ENCODE measurements at places on chromosomes 11 and 22.

DNA sequence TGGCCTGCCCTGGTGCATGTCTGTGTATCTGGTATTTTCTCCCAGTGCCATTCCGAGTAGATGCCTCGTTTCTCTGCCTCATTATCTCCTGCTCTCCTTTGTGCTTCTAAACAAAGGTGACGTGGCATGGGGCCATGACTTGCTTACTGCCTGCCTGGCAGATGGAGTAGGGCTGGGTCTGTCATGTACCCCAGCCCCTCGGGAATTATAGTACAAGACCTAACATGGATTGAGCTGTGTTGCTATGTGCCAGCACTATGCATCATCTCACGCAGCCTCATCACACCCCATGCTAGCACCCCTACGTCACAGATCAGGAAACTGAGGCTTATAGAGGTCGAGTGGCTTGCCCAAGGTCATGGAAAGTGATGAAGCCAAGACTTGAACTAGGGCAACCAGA is 88.1 kb downstream of the GALNT18 start:
- no peak for DNase-seq

DNA sequence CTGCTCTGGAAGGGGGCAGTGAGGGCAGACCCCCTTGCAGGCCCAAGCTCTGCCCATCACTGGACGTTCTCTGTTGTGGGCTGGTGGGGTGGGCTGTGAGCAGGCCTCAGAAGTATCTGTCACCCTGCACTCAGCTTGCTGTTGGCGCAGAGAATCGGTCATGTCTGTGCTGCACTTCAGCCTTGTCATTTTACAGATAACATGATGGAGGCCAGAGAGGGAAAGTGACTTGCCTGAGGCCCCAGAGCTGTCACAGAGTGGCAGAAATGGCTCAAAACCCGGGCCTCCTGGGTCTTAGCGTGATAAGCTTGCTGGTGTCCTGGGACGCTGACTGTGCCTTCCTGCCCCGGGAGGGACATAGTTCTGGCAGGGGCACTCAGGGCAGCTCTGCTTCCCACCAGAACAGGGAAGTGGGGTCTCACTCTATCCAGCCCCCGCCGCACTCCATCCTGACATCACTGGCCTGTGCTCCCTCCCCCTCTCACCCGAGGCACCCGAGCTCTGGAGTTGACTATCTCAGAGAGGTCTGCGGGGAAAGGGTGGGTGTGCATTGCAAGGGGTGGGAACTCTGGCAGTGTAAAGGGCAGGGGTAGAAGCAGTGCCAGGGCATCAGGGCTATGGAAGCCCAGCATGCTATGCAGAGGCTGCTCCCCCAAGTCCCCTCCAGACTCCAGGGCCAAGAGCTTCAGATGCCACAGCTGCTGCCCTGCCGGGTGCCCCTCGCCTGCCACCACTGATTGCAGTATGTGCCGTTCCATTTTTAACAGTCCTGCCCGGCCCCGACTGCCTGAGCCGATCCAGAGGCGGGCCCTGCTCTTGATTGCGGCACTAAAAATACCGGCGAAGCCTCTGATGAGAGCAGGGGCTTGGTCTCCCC is 50.4 kb upstream of the NECTIN1 start:
- no peak for DNase-seq

DNA sequence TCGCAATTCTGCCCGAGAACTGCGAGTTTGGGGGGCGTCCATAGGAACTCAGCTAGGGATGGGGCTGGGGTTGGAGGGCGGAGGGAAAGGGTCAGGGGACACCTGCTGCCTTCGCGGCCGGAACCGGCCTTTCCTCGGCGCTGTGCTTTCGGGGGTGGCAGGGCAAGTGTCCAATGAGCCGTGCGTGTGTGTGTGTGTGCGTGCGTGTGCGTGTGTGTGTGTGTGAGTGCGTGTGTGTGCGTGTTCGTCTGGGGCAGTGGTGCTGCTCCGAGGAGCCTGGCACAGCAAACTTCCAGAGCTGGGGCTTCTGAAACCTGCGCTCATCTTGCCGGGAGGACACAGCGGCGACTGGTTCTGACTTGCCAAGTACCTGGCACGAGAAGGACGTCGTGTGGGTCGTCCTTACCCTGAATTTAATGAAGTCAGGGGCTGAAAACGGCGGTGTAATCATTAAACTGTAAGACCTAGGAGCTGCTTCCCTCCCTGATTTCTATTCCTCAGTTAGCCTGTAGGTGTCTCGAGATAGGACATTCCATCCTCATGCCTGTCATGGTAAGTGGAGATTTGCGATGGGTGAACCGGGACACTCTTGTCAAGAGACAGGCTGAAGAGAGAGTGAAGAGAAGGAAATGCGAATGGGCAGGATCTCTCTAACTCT is 27.0 kb upstream of the AMOTL1 start:
- peak; percentile 49 for DNase-seq

DNA sequence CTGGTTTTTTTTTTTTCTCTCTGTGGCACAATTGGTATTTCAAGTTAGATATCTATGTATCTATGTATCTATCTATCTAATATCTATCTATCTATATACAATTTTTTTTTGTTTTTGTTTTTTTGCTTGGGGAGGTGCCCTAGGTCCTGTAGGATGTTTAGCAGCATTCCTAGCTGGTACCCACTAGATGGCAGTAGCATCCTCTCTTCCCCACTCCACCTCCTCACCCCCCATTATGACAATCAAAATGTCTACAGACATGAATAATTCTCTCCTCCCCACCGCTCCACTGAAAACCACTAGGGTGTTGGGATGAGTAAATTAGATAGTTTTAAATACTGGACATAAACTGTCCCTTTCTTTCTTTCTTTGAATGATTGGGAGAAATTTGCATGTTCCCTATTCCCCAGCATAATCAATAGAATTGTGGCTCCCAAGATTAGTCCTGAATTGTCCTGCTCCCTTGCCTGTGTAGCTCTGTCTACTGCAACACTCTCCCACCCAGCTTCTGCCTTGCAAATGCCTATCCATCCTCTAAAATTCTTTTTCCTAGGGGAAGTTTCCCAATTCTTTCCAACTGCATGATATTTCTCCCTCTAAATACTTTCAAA is 1152.4 kb downstream of the LRRC4C start:
- DNase-seq = peak; percentile 38

DNA sequence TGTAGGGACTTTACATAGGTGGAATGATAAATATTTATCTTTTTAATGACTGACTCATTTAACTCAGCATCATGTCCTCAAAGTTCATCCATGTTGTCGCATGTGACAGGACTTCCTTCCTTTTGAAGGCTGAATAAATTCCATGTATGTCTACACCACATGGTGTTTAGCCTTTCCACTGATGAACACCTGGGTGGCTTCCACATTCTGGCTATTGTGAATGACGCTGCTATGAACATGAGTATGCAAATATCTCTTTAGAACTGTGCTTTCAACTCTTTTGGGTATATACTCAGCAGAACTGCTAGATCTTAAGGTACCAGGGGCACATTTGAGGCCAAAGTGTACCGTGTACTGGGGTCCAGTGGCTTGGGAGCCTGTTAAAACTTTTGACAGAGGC is 24.1 kb downstream of the LARGE1 start:
- DNase-seq = no peak

GRCh38 chr22:20750461-20751184 is 23.3 kb upstream of the SERPIND1 start:
- DNase-seq = peak; percentile 69

DNA sequence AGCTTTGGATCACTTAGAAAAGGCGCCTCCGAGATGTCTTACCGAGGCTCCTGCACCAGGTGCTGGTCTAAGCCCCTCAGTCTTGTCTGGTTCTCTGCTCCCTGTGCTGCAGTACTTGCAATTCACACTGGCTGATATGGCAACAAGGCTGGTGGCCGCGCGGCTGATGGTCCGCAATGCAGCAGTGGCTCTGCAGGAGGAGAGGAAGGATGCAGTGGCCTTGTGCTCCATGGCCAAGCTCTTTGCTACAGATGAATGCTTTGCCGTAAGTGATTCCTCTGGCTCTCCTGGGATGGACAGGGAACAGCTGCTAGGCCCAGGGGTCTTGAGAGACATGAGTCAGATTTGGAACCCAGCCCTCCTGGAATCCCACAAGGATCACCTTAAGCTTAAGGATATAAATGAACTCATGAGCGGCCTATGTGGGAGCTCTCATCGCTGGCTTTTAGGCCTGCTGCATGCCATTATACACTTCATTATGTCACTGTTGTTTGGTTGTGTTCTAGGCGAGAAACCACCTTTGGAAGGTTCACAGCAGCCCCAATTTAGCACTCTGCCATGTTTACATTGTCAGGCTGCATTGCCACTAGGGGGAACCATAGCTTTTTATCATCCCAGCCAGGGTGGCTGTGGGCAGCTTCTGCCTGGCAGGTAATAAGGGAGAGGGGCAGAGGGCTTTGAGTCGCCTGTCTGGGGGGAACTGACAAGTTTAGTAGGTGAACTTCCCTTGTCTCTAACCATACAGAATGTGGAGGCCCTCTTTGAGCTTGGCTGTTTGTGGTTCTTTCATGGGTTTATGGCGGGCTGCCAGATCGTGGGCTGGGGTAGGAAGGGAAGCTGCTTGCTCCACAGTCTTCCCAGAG is 8.5 kb downstream of the ACAD8 start:
- no peak for DNase-seq

- peak; percentile 82 for DNase-seq
Observed at GRCh38 chr22:19120829-19121630, 1.2 kb downstream of the DGCR2 start.

DNA sequence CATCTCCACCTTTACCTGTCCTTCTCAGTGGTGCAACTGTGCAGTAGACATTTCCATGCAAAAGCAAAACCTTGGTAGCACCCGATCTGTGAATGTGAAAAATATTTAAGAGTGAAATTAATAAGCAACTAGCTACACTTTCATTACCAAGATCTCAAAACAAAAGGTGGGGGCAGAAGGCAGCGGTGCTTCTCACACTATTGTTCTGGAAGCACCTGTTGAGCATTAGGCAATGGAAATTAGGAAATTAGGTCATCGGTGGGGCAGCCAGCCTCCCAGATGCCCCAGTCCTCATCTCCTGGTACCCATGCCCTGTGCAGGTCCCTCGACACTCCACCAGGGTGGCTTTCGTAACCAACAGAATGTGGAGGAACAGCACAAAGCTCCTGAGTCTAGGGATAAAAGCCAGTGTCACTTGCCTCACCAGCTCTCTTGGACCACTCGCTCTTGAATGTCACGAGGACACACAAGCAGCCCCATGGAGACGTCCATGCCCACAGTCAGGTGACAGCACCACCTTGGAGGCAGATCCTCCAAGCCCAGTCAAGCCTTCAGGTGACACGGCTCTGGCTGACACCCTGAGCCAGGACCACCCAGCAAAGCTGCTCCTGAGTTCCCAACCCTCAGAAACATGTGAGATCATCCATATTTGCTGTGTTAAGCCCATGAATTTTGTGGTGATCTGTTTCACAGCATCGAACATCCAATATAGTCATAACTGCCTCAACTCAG is 3.3 kb downstream of the LTO1 start:
- DNase-seq = no peak

DNA sequence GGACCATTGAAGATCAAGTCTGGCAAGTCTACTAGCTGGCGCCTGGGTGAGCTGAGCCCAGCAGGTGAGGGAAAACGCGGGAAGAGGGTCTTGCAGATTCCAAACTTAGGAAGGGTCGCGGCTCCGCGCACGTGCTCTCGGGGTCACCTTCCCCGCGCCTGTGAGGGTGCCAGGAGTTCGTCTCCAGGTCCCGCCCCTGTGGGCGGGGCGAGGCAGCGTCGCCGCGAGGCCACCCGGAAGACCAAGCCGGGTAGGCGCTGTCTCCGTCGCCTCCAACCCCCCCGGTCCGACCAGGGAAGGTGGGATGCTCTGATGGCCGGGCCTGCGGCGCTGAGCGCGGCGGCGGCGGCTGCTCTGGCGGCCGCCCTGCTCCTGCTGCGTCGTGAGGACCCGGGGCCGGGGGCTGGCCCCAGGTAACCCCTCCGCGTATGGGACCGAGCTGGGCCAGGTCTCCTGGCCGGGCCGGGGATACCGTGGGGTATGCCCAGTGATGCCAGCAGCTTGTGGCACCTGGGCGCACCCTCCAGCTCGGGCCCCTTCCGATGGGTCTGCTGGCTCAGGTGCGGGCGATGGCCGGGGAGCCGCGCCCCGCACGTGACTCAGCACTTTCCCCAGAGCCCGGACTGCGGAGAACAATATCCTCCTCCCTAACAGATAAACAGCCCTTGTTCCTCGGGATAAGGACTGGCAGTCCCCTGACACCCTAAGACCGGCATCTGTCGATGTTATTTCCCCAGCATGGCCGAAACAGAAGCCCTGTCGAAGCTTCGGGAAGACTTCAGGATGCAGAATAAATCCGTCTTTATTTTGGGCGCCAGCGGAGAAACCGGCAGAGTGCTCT is at the start of gene HTATIP2:
Gene HTATIP2, plus strand, starts transcription at position 215 of the 841 bp plus-strand sequence. Its CDS starts 524 bp downstream, at position 739.
- DNase-seq = no peak

DNA sequence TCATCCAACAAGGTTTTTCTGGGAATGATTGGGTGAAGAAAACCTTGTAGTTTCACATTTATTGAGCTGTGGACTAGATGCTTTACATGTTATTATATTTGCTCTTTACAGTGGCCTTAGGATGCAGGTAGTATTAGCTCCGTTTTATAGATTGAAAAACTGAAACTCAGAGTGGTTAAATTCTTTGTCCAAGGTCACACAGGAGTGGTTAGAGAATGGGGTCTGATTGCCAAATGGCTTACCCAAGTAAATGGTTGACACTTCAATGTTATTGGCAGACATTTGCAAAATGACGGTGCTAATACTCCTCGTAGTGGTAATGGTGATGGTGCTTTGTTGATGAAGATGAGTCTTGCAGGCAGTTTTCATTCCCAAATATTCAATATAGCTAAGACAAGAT is 2.2 kb downstream of the GTPBP1 start:
- DNase-seq = no peak

DNA sequence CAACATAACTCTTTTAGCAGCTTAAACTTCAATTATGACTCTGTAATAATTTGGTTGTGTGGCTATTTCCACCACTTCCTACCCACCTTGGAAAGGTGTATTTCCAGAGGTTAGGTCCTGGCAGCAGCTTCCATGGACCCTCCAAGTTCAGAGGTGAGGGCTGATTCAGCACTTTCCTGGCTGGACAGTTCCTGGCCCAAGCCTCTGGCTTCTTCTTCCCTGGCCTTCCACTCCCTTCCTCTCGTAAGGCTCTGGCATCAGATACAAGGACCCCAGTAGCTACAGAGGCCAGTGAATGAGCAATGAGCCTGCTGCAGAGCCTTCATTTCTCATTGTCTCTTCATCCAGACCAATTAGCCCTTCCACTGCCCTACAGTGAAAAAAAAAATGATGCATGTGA is 98.1 kb upstream of the KIRREL3 start:
- DNase-seq = no peak

DNA sequence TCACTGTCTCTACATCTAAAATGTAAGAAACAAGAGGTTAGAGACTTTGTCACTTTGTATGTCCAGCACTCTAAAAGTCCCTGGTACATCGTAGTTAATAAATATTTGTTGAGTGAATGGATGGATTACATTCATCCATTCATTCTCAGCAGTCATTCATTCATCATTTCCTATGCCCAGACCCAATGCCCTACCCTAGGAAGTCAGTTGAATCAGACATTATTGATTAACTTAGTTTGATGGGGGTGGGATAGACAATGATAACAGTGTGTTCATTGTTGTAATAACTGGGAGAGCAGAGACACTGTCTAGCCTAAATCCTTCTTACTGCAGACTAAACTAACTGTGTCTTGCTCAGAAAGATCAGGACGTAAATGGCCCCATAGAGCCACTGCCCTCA is 1.2 kb upstream of the CENPM start:
- no peak for DNase-seq

GRCh38 chr11:2742201-2742600 is 42.4 kb upstream of the KCNQ1OT1 start:
- no peak for DNase-seq

All from H54 (cell line).